Neural progenitor cell (in vitro differentiated cells): ENCODE measurements at places on chromosomes 13 and 19.

GRCh38 chr13:40221460-40222201 lies 444.8 kb downstream of the FOXO1 start:
- no peak for DNase-seq

DNA sequence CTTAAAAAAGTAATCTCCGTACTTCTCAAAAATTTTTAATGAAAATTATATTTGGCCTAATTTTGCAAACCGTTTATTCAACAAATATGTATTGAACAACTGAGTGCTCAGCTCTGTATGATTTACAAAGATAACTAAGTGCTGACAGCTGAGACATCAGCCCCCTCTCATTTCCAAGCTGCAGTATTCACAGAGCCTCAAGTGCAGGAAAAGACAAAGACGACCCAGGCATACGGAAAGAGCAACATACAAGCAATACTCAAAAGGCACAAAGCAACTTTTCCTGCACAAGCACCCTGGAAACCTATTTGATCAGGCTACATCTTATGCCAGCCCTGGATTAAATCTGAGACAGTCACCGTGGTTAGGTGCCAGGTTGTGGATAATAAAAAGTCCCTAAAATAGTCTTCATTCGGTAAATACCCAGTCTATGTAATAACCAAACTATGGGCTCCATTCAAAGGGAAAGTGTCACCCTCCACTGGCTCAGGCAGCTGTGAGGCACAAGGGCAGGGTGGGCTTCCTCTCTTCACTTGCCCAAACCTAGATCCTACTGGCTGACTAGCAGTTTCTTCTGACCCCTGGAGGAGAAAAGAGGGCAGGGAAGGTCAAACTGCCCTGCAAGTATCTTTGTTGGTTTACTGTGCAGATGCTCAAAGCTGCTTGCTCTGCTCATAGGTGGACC lies 65.5 kb downstream of the TBC1D4 start:
- no peak for DNase-seq

DNA sequence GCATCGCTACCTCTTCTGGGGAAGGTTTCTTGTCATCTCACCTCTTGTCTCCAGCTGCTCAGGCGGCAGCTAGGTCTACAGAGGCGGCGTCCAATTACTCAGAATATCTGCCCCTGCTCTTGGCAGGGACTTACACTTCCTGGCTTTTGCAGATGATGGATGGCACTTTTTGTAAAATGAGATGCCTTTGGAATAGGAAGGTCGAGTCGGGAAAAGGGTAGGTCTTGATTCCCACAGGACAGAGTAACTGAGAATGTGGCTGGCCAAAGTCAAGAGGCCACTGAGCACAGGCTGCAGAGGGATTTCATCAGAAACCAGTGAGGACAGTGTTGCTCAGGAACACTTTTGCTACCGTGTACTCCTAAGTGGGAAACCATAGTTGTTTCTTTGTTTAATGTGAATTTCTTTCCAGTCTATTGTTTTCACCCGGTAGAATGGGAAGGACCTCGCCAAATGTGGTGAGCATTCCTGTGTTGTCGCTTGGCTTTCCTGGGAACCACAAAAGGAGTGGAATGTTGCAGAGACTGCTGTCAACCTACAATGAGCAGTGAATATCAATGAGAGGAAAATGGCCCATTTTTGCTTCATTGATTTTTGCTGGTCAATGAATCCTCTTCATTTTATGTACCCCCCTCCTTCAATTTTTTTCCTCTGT lies 383.7 kb downstream of the HS6ST3 start:
- DNase-seq = peak; percentile 49

GRCh38 chr19:44719262-44719701 lies 20.3 kb downstream of the CEACAM16 start:
- DNase-seq = no peak

DNA sequence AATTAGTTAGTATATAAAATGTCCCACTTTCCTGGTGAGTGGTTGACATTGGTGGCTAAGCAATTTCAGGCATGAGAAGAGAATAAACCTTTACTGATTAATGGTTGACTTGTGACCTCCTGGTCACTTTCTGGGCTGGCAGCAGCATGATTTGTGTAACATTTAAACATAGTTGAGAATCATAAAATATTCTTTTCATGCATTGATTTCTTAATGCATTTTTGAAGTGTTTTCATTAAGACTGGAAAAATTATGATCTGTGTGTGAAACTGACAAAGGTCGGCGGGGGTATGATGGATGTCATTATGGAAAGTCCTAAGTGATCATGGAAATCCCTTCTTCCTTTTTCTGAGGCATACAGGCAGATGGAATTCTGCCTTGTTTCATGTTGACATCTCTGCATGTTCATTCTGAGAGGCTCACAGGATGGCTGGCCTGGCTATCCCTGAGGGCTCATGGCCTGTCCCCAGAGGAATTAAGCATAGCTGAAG lies 98.7 kb upstream of the RNF113B start:
- no peak for DNase-seq

GRCh38 chr19:17766543-17767131 lies 15.4 kb downstream of the FCHO1 start:
- peak; percentile 93 for DNase-seq

DNA sequence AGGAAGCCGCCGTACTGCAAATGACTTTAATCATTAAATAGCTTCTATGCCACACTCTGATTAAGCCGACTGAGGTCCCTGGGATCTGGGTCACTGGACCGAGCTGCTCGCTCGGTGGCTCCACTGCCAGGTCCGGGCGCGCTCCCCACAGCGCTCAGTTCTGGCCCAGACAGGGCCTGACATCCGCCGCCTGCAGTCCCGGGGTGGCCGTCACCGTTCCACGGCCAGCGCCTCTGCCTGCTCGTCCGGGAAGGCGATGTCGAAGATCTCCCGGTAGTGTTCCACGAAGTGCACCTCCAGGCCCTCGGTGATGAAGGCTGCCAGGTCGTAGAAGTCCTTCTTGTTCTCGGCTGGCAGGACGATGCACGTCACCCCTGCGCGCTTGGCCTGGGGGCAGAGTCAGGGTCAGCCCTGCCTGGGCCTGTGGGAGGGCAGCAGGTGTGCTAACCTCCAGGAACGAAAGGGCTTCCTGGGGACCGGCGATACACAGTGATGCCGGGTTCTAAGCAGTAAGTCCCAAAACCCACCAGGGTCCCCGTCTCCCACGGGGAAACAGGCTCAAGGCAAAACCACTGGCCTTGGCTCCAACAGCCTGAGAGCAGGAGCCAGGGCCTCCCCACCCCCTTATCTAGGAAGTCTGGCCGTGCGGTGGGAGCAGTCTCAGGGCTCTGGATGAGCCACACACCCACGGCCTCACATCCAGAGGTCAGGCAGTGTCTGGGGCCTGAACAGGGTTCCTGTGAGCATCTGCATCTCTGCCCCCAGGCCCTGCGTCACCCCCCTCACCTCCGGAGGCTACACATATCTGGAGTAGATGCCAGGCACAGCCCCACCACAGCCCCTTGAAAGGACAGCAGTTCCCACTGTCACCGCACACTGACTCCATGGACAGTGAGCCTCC lies 2.0 kb downstream of the RPL36 start:
- no peak for DNase-seq
